Right atrium auricular region (tissue), 2 donors: ENCODE measurements at places on chromosomes 1 and 21. TPM values are rescaled to one million over a fixed set of nuclear protein-coding genes. Genes with fewer than 3 reads are reported as not detected.

DNA sequence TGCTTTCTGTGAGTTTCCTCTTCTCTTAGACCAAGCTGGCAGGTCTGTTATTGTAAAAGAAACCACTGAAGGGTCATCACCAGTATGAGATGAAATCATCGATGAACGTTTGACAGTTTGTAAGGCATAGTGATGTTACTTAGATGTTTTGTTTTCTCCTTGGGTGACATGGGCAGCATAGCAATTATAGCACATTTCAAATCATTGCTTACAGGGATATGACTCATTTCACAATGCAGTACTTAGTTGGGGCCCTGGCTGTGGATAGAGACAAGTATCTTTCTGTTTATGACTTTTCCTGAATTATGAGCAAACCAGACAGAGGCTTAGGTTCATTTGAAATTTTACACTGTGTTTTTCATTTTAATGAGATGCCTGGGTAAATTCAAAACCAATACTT lies 313.0 kb downstream of the RWDD3 start:
- no peak for DNase-seq

TDRD5 gene
- total RNA-seq, result 0.20 TPM

- DNase-seq, result no peak
Observed at GRCh38 chr1:205961991-205962820, 18.9 kb upstream of the SLC26A9 start.

- no peak for DNase-seq
Observed at GRCh38 chr1:63898428-63899196, 124.8 kb downstream of the ROR1 start.

GRCh38 chr1:89938171-89939055 lies 56.5 kb upstream of the ZNF326 start:
- no peak for DNase-seq

DNA sequence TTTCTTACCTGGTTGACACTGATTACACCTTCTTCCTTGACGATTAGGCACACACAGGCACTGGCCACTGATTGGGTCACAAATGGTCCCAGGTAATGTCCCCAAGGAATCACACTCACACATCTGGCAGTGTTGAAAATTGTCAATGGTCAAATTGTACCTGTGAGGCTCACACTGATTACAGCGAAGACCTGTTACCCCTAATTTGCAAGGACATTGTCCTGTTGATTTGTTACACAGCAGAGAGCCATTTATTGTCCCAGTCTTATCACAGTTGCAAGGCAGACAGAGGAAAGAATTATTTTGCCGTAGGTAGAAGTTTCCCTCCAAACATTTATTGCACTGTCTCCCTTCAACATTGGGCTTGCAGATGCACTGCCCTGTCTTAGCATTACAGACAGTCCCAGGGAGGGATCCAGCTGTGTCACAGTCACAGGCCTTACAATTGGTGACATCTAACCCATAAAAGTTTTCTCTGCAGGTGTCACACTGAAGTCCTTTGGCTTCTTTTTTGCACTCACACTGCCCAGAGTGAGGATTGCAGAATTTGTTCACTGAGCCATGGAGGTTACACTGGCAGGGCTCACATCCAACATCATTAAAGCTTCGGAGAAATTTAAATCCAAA lies 176.6 kb downstream of the USH2A start:
- no peak for DNase-seq

DNA sequence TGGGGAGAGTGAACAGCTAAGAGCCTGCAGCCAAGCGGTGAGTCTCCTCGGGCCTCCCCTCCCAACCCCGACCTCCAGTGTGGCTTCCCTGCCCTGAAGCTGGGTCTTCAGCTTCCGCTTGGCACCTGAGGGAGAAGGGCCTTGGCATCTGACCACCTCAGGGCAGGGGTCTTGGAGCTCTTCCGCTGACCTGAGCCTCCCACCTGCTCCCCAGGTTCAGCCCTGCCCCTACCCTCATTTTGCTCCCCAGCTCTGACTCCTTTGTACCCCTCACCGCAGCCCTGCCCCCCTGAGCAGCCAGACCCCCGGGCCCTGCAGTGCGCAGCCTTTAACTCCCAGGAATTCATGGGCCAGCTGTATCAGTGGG lies 4.9 kb downstream of the ADAMTSL4 start:
- DNase-seq, result no peak

DNA sequence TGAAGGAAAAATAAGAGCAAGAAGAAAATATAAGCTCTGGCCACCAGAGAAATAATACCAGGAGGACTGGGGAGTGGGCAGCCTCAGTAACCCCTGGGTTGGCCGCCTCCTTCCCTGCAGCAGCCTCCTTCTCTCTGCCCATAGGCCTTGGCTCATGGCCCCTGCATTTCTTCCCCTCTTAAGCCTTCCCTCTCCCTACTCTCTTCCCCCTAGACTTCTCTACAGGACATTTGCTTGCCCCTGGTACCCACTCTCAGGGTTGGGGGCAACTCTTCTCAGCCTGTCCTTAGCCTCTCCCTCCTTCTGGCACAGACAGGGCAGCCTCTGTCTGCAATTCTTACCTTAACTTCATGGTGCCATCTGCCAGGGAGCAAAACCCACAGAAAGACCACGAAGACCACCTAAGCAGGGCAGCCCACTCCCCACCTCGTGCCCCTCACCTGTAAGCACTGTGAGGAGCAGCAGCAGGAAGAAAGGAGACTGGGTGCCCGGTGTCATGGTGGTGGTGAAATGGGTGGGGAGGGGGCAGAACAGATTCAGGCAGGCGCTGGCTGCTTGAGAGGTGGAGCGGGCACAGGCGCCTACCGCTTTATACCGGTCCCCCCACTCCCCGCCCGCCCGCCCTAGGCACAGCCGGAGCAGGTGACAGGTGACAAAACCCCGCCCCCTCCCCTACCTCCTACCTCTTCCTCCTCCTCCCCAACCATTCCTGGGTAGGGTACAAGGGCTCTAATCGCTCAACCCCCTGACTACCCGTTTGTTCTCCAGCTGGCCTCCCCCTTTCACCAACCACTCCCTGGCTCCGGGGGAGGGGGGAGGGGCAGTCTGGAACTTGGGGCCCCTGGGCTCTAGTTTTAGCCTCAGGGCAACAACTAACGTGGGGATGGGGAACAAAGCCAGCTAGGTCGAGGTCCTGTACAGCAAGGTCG lies 15.1 kb downstream of the THBS3 start:
- DNase-seq, result no peak

GRCh38 chr1:113870778-113871177 lies 734 bp downstream of the PTPN22 start:
- DNase-seq, result no peak

GRCh38 chr1:161709373-161709772 lies 2.3 kb downstream of the FCRLA start:
- no peak for DNase-seq

DNA sequence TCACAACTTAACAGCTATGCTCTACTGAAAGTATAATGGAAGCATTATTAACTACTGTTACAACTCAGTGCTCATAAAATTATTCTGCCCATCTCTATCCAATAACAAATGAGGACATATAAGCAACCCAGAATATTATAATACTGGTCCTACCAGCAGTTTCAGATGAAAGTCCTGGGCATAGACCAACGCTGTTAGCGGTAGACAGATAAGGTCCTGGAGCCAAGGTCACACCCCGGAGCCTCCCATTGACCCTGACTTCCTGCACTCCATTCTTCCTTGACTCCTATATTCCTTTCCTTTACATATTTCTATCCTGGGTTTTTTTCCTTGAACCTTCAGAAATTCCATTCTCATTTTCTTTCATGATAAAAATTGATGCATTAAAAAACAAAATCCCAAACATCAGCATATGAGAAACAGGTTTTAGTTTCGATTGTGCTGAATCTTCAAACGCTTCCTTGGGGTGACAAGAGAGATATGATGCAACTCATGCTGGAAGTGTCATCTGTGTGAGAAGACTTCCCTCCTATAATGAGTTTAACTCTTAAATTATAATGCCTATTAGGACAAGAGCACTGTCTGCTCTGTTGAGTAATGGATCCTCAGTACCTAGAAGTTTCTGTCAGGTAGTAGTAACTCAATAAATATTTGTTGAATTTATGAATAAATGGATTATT lies 831.1 kb downstream of the LRRIQ3 start:
- no peak for DNase-seq

DNA sequence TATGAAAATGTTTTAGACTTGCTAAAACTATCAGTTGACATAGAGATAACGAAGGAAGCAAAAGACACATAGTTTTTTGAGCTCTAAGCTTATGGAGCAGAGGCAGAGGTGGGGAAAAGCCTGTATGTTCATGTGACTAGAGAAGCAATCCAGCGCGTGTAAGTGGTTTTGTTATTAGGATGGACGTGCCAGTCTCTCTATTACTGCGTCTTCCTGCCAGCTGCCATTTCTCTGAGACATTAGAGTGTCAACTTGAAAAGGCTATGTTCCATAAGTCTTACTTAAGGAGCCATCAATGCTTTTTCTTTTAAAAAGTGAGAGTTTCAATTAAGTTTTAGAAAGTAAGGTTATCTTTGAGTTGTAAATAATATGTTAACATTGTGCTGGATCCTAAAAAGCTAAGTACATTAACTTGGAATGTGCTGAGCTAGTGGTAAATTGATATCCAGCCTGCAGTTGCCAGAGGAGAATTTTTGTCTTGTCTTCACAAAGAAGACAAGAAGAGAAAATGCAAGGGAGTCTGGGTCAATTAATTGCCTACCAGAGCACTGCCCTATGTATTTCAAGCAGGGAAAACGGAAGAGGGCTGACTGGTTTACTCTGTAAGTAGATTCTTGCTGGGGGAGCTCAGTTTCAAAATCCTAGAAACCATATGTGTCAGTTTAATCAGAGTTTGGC lies 161.8 kb upstream of the B3GALT2 start:
- DNase-seq, result no peak

MANEAL gene
- total RNA-seq, result 1.0 TPM

CCNL2 gene
- total RNA-seq, result 41.6 TPM

DNA sequence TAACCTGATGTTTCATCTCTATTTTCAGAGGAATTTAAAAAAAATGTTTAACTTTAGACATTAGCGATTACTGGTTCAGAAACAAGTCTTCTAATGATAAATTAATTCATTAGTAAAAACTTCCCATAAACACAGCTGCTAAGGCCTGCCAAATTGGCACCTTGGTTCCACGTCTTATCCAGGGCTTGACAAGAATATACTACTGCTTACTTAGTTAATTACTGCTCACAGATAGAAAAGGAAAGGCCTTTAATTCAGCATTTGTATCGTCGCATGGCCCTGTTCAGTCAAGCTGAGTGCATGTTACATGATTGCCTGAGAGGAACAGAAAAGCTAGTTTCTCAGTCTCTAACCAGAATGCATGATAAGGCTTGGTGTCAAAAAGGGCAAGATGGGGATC lies 84.6 kb downstream of the ADGRL2 start:
- DNase-seq, result no peak

GRCh38 chr1:92886886-92887419 lies 55.1 kb downstream of the RPL5 start:
- DNase-seq, result no peak

DNA sequence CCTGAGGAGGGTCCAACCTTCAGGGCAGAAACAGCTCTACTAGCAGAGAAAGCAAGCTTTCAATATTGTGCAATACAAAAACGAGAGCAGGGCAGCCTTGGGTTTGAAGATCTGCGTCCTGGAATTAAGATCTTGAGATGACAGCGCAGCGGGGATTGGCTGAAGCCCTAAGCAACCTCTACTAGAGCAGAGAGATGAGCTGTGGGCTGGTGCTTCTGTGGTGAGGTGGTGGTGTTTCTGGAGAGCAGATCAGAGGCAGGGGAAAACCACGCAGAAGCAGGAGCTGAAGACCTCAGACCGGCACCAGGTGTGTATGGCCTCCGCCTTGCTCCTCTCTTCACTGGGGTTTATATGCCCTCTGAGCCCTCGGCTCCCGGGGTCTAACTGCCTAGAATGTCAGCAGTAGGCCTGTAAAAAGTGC lies 12.5 kb downstream of the TRAF3IP3 start:
- no peak for DNase-seq

TPRG1L gene
- 30.0 TPM for total RNA-seq

- DNase-seq, result no peak
Observed at GRCh38 chr1:22117238-22117637, 25.7 kb downstream of the WNT4 start.

RHEX gene
- total RNA-seq, result not detected

COL11A1 gene
- 0.71 TPM for total RNA-seq

DNA sequence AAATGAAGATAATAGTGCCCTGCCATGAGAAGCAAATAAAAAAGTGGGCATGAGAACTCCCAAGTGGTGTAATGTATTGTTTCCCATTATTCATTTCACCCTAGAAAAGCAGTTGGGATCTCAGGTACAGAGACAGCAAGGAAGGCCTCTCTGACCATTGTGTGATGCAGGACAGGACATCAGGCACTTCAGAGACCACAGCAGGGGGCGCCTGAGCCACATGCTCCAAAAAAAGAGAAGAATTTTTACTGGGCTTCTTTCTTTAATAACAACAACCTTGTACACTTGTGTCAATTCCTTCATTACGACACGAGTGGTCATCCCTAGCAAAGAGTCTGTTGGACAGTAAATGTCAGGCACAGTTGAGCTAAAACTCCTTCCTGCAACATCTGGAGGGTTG lies 533.3 kb downstream of the OMA1 start:
- no peak for DNase-seq

DNA sequence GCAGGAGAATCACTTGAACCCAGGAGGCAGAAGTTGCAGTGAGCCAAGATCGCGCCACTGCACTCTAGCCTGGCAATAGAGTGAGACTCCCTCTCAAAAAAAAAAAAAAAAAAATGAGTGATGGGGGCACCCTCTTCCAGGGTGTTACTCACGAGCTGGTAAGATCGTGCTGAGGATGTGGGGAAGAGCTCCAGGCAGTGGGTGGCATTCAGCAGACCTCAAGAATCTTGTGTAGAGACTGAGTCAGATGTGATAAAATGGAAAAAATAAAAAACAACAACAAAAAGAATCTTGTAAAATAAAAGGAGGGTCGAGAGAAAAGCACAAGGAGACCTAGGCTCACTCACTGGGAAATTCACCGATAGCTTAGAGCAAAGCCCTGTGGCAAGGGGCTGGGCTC lies 38.5 kb downstream of the EPHA2 start:
- no peak for DNase-seq
